Amniotic epithelial cell (primary cell): ENCODE measurements at places on chromosomes 3 and 15.

GRCh38 chr3:64805978-64806377, 118.2 kb upstream of the ADAMTS9 start:
- no peak for DNase-seq

GRCh38 chr3:97975466-97975865, 3.2 kb upstream of the RIOX2 start:
- no peak for DNase-seq

DNA sequence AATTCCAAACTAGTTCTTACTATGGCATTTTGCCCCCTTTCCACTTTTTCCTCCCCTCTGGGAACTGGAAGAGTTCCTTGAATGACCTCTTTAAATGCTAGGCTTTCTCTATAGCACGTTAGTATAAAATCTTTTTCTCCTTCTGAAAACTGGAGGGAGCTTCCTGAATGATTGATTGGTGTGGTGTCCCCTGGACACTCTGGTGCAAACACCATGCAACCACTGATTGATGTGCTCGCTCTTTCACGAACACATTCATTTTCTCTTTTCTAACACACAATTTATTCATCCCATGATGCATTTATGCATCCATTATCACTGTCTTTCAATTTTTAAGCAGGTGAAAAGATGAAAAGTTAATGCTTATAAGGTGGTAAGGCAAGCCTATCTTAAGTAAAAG, 159.1 kb upstream of the NANOGP8 start:
- DNase-seq = no peak

DNA sequence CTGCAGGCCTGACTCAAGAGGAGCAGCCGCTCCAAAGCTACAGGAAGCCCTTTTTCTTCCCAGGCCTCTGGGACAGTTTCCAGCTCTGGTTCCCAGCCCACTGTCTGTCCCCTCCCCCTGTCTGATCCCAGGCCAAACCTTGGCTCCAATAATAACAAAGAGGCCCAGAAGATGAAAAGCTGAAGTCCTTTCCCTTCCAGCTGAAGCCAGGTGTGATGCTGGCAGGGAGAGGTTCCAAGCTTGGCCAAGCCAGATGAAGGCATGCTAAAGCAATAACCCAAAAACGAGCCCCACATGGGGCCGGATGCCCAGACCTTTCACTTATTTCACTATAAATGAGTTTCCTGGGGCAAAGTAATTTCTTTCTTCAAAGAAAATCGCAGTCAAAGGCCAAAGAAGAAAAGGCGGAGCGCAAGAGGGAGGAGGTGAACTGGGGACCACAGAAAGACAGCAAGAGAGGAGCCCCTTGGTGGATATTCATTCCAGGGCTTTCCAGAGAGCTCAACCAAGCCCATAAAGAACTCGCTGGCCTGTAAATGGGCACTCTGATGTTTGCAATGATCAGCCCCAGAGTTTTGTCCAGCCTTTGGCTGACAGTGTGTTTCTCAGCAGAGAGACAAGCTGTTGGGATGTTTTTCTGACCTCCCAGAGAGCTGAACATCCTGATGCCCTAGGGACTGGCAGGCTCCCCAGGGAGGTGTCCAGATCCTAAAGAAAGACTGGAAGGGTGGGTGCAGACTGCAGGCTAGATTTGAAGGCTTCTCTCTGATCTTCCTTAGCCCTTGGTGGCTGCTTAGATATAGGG, 157.6 kb downstream of the UACA start:
- DNase-seq = peak; percentile 61

- no peak for DNase-seq
These were observed 47.5 kb downstream of the ZNF609 start for GRCh38 chr15:64507845-64508244.

DNA sequence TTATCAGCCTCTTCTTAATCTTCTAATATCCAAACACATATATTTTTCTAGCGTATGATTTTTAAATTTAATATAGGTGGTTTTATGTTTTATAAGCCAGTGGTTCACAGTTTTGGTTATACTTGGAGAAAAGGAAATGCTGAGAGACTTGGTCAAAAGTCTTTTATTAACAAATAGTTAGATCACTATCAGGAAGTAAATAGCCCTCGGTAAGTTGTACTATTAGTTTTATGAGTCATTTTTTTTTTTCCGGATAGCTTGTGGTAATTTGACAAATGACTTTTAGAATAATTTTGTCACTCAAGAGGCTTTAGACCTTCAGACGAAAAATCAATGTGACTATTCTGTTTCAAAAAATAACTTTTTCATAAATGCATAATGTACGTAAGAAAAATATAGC, 232.2 kb upstream of the ROBO1 start:
- DNase-seq = no peak

- no peak for DNase-seq
These were observed 168.0 kb downstream of the PEX5L start for GRCh38 chr3:179868715-179869114.

- no peak for DNase-seq
These were observed 114.6 kb downstream of the XXYLT1 start for GRCh38 chr3:195156286-195156890.

- DNase-seq = no peak
These were observed 236.5 kb downstream of the SQOR start for GRCh38 chr15:45871121-45871855.

DNA sequence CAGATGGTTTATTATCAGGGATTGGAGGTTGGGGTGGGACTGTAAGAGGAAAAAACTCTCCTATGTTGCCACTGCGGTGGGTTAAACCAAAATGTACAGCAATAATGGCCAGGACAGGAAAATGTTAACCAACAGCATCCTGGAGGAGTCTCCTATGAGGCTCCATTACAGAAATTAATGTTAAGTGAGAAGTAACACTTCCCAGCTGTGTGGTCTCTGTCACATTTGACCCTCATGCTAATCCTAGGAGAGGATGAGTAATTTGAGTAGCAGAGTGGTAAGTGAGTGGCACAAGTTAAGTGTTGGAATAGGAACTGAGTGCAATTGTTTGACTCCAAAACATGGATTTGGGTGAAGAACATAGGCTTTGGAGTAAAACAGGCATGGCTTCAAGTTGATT, 39.0 kb downstream of the ARHGEF3 start:
- no peak for DNase-seq

DNA sequence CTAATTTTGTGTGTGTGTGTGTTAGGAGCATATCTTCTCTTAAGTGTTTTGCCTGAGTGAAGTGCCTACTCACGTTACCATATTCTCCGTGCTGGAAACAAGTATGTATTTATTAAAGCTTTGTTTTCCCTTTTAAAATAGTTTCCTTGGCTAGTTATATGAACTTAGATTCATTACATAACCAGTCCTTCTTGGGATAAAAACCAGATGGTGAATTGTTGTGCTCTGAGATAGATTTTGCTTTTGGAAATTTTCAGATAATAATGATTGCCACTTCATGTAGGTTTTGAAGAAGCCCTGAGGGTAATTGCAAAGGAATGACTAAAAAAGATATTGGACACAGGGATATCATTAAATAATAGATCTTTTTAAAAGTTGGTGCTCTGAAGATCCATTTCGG, 390.2 kb upstream of the SGO1 start:
- DNase-seq = no peak

- DNase-seq = peak; percentile 59
These were observed 721 bp downstream of the MYEF2 start for GRCh38 chr15:48177383-48177765.

GRCh38 chr3:127482216-127483004, 108.1 kb downstream of the TPRA1 start:
- DNase-seq = peak; percentile 81

- peak; percentile 100 for DNase-seq
These were observed 37.8 kb upstream of the BCL6 start for GRCh38 chr3:187783098-187783497.

GRCh38 chr15:75177360-75178071, 24.2 kb upstream of the C15orf39 start:
- DNase-seq = no peak

GRCh38 chr15:82530006-82530405, 10.3 kb downstream of the RPS17 start:
- no peak for DNase-seq

DNA sequence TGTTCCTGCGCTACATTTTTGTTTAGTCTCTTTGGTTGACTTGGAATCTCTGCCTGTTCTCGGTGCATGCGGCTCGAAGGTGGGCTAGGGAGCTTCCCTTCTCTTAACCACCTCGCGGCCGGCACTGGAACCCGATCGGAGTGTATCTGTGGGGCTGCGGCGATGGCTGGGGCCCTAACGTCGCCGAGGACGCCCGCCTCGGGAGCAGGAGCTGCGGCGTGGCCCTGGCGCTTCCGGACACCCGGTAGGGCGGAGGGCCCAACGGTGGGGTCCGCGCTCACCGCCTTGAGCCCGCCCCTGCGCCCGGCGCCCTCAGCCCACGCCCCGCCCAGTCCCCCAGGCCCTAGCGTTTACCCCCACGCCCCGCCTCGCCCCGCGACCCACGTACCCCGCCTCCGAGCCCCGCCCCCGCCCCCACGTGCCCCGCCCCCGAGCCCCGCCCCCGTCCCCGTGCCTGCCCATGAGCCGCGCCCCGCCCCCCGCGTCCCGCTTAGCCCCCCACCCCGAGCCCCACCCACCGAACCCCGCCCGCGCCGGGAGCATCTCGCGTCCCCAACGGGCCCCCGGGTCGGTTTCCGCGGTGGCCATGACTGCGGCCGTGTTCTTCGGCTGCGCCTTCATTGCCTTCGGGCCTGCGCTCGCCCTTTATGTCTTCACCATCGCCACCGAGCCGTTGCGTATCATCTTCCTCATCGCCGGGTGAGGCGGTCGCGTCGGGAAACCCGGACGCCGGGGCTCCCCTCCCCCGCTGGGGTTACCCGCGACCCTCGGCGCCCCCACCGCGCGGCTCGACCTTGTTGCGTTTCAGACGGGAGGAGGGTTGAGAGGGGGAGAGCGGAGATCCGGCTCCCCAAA, at the start of gene APH1B:
APH1B (plus strand) TSS at position 568 of the 855 bp plus-strand sequence; CDS start at position 587, 19 bp downstream.
- DNase-seq = peak; percentile 36

- DNase-seq = no peak
These were observed 114.2 kb downstream of the AGBL1 start for GRCh38 chr15:86193716-86194380.
